WTC11 (cell line): ENCODE measurements at places on chromosomes 11 and 22.

- no peak for DNase-seq
Measured at GRCh38 chr11:75509020-75509720, 16.6 kb downstream of the GDPD5 start.

DNA sequence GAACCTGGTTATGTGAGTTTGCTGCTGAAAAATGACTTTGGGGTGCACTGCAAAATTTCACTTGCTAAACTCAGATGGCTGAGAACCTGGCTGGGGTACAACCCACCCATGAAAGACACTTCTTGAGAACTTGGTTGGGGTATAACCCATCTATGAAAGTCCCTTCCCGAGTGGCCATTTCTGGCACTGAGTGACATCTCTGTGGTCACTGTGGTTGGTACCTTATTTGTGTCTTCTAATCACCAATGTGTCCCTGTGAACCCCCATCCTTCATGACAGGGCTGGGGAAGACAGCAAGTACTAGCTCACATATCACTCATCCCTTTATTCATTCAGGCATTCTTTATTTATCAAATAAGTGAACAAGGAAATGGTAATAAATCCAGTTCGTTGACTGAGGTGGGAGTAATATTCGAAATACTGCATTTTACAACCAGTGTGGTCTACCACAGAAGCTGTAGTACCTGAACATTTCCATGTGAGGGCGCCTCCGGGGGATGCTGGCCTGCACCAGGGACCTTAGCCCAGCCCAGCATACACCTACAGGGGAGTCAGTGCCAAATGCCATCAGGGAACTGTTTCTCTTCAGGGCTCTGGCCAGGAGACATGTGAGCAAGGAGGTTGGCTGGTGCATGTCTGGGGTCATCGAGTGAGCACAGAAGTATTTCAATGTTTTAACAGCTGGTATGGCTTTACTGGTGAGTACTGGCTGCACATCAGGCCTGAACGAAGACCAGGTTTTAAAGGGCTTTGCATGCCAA is 122.1 kb downstream of the CSNK2A3 start:
- DNase-seq = peak; percentile 78

- DNase-seq = no peak
Measured at GRCh38 chr11:69115586-69116560, 39.9 kb upstream of the SMIM38 start.

DNA sequence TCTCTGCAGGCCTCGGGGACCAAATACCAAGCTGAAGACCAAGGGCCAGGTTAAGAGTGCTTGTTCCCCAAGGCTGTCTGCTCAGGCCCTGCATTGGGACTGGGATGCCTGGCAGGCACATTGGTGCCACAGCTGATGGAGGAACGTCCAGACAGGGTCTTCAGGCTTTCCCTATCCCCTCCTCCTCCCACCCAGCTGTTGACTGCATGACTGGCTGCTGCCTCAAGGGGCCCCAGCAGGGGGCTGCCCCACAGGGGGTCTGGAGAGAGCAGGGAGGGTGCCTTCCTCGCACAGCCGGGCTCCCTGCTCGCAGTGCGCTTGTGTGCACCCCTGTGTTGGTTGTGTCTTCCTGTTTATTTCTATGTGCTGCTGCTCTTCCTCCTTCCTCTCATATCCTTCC is 9.9 kb downstream of the RCOR2 start:
- DNase-seq = no peak

- no peak for DNase-seq
Measured at GRCh38 chr11:94519478-94520084, 7.3 kb downstream of the C11orf97 start.

- peak; percentile 68 for DNase-seq
Measured at GRCh38 chr11:61752117-61752924, at the start of gene MYRF. MYRF (plus strand) TSS chr11:61752636; CDS start chr11:61752745, 109 bp downstream.

DNA sequence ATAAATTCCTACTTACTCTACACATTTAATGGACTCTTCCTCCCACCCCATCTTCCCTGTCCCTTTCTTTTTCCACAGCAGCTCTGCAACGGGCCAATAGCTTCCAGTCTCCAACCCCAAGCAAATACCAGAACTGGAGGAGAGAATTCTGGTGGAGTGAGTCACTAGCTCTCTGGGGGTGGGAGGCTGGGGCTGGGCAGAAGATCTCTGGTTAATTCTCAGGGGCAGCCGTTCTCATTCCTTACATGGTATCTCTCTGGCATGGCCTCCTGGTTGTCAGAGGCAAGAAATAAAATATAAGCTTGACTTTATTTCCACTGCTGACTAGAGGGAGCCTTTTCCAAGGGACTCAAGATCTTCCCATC is 90.4 kb upstream of the PARVA start:
- no peak for DNase-seq

GRCh38 chr11:133053124-133053776 is 479.1 kb downstream of the OPCML start:
- no peak for DNase-seq

GRCh38 chr11:63273685-63274084 is 30.3 kb upstream of the SLC22A25 start:
- no peak for DNase-seq

DNA sequence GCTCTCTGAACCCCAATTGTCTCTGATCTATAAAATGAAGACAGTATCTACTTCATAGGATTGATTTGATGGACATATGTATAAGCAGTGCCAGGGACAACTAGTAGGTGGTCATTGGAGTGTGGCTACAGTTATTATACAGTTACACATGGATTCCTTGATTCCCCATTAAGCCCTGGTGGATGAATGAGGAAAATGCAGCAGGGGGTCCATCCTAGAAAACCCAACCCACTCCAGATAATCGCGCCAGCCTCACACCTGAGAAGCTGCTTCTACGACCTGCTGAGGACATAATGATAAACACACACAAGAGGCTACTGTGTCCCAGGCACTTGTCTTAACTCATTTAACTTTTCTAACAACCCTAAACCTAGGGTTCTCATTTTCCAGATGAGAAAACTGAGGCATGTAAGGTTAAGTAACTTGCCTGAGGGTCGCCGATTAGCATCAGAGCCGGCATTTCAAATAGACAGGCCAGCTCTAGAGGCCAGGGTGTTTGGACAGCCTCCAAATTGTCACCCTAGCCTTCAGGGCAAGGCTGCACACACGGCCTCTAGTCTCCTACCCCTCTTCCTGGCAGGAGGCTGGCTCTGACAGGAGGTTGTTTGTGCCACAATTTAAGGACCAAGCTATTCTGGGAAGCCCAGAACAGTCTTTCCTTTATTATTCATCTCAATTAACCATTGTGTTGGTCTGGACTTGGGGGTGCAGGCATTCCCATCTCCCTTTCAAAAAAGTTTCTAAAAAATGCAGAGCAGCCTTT is 3.8 kb upstream of the C11orf91 start:
- DNase-seq = no peak

- DNase-seq = peak; percentile 83
Measured at GRCh38 chr11:46338988-46339666, 8.1 kb upstream of the DGKZ start.

GRCh38 chr11:64128255-64129006 is 37.5 kb downstream of the MACROD1 start:
- no peak for DNase-seq

DNA sequence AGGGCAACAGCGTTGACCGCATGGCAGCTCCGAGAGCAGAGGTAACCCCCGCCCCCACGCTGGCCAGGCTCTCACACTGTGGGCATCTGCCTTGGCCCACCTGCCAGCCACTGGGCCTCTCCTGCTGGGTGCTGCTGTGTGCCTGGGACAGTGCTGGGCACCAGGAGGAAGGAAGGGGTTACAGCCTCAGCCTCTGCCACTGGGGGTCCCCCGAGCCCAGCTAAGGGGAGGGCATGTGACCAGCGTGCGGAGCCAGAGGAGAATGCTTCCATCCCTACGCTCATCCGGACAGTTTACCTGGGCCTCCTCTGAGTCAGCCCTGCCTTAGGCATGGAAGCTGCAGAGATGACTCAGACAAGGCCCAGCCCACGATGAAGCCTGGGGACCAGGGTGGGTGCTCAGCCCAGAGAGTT is 10.9 kb downstream of the NCF4 start:
- DNase-seq = no peak

- DNase-seq = no peak
Measured at GRCh38 chr11:77384571-77384970, 83.1 kb upstream of the GDPD4 start.

- DNase-seq = no peak
Measured at GRCh38 chr11:72755713-72756285, 3.6 kb upstream of the ARAP1 start.

- DNase-seq = no peak
Measured at GRCh38 chr11:28289444-28289843, 181.3 kb downstream of the METTL15 start.
